ENCODE measurements at places on chromosomes 5 and 9.

GRCh38 chr9:114656301-114656700 lies 1.3 kb downstream of the TEX53 start:
- DNase-seq: no peak

GRCh38 chr5:66828548-66829357 lies 232.6 kb downstream of the MAST4 start:
- DNase-seq: peak; percentile 61

- DNase-seq: no peak
These were observed 40.4 kb upstream of the ORM1 start for GRCh38 chr9:114282507-114282906.

DNA sequence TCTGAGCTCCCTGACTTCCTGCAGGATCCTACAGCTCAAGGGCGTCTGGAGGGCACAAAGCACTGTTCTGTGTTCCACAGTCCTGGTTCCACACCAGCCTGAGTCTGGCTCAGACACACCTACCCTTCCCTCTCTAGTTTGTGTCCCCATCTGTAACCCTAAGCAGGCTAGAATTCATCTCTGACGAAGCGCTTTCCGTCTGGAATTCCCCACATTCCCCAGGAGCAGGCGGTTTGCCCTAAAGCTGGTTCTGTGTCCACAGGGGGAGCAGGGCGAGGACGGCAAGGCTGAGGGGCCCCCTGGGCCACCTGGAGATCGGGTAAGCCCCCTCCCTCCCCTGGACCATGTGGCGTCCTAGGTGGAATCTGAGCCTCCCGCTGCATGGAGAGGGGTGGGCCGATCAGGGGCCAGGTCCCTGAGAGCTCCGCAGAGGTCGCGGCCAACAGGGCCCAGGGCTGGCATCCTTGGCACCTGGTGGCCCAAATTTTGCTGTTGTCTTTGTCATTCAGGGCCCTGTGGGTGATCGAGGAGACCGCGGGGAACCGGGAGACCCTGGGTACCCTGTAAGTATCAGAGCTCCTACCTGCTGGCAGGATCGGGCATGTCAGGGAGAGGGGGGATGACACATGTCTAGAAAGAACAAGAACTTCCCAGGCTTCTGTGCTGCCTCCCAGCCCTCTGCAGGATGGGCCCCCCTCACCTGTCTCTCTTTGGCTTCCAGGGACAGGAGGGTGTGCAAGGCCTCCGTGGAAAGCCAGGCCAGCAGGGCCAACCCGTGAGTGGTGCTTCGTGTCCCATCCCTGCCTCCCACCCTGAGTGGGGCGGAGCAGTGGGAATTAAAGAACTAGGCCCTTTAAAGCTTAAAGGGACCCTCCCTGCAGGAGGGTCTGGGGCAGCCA lies 34.5 kb upstream of the ORM1 start:
- no peak for DNase-seq

DNA sequence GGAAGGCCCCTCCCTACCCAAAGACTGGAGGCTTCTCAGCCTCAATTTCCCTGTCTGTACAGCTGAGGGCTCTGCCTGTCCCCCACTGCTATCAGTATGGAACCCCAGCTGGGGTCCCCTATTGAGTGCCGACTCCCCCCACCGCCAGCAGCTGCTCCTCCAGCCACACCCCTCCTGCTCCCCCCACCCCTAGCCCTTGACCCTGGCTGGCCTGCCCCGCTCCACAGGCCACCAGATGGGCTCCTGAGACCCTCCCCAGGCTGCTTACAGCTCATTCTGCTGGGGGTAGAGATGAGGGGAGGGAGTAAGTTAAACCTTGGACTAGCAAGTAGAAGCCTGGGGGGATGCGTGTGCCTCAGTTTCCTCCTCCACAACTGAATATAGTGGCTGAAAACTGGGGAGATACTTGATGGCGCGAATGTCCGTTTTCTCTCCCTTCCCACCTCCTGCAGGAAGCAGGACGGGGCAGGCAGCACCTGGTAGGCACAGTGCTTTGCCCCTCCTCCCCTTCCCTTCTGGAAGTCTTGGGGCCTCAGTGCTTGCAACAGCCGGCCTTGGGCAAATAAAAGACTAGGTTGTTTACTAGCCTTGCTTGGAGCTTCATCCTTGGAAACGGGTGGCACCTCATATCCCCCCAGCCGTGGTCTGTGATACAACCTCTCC lies 19.1 kb downstream of the URM1 start:
- DNase-seq: no peak

GRCh38 chr5:15538516-15538915 lies 38.5 kb downstream of the FBXL7 start:
- DNase-seq: no peak

GRCh38 chr5:74963407-74963806 lies 89.0 kb downstream of the GCNT4 start:
- DNase-seq: no peak

DNA sequence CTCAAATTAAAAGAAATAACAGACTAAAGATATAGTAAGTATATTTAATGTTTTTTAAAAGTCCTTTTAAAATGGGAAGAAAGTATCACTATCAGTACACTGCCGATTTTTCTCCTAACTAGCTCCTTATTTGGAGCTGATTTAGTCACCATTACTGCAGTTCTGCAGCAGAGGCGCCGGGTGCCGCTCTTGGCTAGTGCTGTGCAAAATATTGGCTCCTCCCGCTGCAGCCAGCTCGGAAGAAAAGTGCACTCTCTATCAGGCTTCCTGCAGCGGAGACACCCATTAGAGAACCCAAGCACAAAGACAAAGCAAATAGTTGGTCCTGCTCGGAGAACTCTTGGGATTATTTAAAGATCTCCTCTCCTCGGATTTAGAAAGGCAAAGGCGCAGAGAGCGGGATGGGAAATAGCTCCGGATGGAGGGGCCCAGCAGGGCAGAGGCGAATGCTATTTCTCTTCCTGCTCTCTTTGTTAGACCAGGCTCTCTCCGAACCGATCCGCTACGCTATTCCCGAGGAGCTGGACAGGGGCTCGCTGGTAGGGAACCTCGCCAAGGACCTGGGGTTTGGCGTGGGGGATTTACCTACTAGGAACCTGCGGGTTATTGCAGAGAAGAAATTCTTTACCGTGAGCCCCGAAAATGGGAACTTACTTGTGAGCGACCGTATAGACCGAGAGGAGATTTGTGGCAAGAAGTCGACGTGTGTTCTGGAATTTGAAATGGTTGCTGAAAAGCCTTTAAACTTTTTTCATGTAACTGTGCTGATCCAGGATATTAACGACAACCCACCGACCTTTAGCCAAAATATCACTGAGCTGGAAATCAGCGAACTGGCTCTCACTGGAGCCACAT lies at the start of gene PCDHGB3:
Gene PCDHGB3 (plus strand): TSS at position 249 of the 855 bp plus-strand sequence. CDS start 153 bp downstream, at position 402.
- DNase-seq: peak; percentile 48

- DNase-seq: no peak
These were observed 16.8 kb downstream of the IRX4 start for GRCh38 chr5:1865948-1866347.

DNA sequence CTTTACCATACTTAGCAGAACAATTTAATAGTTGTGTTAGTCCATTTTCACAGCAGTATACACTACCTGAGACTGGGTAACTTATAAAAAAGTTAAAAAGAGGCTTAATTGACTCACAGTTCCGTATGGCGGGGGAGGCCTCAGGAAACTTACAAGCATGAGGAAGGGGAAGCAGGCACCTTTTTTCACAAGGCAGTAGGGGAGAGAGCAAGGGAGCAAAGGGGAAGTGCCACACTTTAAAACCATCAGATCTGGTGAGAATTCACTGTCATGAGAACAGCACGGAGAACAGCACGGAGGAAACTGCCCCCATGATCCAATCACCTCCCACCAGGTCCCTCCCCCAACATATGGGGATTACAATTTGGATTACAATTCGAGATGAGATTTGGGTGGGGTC lies 269.9 kb downstream of the MTRR start:
- no peak for DNase-seq

- DNase-seq: no peak
These were observed 92.1 kb upstream of the FSD1L start for GRCh38 chr9:105355781-105356180.

GRCh38 chr9:117029341-117029740 lies 342.2 kb downstream of the TRIM32 start:
- DNase-seq: no peak

DNA sequence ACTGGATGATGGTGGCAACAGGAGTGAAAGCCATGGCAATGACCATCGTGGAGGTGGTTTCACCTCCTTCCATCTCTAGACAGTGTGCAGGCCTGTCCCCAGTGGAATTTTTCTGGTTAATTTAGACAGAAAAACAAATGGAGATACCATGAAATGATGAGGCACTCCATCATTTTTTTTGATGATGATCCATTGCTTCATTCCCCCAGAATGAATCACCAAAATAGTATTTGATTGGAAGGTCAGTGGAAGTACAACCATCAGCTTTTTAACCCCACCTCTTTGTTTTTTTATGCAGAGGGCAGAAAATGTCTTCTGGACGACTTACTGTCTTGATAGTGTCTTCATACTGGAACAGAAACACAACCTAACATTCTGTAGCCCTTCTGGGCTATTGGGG lies 42.6 kb upstream of the ADRA1B start:
- DNase-seq: no peak

GRCh38 chr5:140632366-140633020 lies 482 bp downstream of the CD14 start:
- DNase-seq: no peak

GRCh38 chr5:83846624-83847350 lies 126.1 kb upstream of the HAPLN1 start:
- no peak for DNase-seq

GRCh38 chr5:172727551-172727950 lies 43.4 kb downstream of the DUSP1 start:
- DNase-seq: no peak

- no peak for DNase-seq
These were observed 11.5 kb downstream of the SLC6A19 start for GRCh38 chr5:1212881-1213280.

- no peak for DNase-seq
These were observed 60.6 kb upstream of the ABCA1 start for GRCh38 chr9:104988539-104988938.

GRCh38 chr5:99030906-99031440 lies 102.2 kb upstream of the CHD1 start:
- DNase-seq: no peak

- no peak for DNase-seq
These were observed 198.8 kb downstream of the BNC2 start for GRCh38 chr9:16671591-16672137.

DNA sequence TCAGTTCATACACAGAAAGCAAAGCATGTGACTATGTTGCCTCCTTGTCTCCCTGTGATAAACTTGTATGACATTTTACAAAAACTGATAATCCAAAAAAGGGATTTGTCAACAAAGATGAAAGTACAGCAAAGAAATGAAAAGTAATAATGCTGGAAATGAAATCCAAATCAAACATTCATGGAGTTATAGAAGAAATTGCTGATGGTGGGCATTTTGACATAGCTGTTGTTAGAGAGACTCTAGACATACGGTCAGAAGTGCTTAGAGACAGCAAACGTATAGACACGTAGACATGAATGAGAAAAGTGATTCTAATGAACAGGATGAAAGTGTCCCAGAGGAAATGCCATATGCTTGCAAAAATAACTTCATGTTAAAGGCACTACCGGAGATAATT lies 186.9 kb upstream of the RGMB start:
- no peak for DNase-seq

GRCh38 chr5:856531-857425 lies 6.0 kb upstream of the ZDHHC11 start:
- DNase-seq: no peak

DNA sequence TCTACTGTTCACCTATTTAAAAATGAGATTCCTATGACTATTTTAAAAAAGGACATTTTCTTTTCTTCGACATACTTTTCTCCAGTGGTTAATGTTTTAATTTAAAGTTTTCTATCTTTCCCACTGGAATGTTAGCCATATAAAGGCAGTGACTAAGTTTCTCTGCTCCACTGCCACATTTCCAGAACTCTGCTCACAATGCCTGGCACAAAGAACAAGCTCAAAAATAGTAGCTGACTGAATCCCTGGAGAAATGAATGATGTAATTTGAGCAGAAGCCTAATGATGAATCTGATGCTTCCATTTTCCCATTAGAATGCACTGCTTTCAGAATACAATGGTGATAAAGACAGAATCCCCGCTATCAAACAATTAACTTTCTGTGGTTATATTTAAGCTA lies 817.8 kb downstream of the MTRR start:
- DNase-seq: no peak

GRCh38 chr9:129552064-129552463 lies 68.8 kb downstream of the C9orf50 start:
- DNase-seq: no peak

GRCh38 chr9:126793686-126794417 lies 11.0 kb upstream of the ZBTB43 start:
- no peak for DNase-seq

DNA sequence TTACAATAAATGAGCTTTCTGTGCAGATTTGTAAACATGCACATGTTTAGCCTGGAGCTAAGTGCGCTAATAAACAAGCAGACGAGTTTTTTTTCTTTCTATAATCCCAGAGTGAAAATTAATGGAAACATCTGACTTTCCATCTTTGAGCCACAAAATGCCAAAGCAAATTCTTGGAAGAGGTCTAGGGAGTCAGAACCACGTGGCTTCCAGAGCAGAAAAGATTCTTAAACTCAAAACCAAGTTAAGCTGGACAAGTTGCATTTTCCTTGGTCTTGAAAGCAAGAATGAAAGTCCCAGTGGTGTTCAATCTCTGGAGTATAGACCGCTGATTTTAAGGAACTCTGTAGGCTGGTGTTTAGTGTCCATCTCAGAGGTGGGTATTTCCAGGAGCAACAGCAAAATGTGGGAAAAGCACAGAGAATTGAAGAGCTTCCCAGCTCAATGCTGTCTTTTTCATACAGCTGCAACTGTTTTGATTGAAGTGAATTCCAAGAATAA lies 71.4 kb downstream of the MYO10 start:
- DNase-seq: no peak

DNA sequence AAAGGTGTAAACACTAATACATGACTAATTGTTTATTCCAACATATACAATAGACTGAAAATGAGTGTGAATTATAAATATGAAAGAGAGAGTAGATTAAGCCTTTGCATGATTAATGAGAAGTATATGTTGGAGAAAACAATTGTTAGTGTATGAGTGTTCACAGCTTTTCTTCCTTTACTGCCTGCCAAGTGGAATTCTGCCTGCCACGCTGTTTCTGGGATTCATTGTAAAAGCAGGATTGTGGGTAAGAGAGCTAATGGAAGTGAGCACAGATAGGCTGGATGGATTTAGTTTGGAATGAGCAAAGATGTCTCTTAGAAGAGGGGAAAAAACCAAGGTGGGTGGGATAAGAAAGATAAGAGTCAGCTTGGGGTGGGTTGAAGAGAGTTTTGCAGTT lies 129.6 kb upstream of the NMUR2 start:
- DNase-seq: no peak

DNA sequence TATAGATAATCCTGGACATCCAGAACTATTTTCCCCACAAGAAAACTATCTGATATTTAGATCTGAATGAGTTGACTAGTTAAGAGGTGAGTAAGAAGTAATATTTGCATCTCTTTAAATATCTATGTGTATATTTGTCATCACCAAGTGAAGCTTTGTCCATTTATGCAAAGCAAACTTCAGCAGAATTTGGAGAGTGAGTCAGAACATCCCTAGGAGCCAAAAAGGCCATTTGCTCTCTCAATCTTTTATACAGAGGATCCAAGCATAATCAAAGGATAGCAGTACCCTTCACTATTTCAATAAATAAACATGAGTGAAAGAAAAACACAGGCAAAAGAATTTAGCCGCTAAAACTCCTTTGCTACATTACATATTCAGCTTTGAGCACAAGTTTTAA lies 454.4 kb downstream of the NR2F1-AS1 start:
- no peak for DNase-seq

- DNase-seq: no peak
These were observed 41.4 kb downstream of the NAIF1 start for GRCh38 chr9:128025736-128026135.

- DNase-seq: peak; percentile 39
These were observed 779 bp upstream of the CTNNA1 start for GRCh38 chr5:138752341-138752950.

All from HEK293T (cell line).